ENCODE measurements at places on chromosomes 13 and 19.
A peak's percentile ranks its signal among the peaks of the same experiment; 100 is the strongest.

- no peak for DNase-seq
Measured at GRCh38 chr19:2867025-2867991, at the start of gene ZNF556. TSS of gene ZNF556 (plus strand) at chr19:2867335. CDS start at chr19:2867422, 87 bp downstream.

- no peak for DNase-seq
Measured at GRCh38 chr13:38879278-38879677, 111.4 kb downstream of the STOML3 start.

DNA sequence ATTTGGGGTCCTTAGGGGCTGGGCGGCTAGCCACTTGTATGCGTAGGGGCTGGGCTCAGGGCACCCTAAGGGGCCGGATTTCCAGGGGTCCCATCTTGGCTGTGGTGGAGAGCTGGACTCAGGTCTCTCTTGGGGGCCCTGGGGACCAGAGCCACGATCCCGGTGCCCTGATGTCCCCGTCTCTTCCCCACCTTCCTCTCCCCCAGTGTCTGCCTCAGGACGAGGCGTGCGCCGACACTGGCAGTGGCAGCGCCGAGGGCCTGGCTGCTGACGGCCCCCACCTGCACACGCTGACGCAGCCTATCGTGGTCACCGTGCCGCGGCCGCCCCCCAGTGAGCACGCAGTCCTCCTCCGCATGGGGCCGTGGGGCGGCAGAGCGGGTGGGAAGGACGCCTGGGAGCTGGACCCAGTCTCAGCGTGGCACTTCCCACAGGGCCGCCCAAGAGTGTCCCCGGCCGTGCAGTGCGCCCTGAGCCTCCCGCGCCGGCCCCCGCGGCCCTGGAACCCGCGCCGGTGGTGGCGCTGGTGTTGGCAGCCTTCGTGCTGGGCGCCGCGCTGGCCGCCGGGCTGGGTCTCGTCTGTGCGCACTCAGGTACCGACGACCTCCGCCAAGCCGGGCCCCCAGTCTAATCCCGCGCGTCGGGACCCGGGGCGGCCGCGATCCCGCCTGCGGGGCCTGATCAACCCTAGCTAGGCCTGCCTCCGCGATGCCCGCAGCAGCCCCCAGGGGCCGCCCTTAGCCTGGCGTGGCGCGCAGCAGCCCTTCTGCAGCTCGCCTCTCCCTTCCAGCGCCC is 2.7 kb upstream of the SNAPC2 start:
- peak; percentile 40 for DNase-seq

- DNase-seq = no peak
Measured at GRCh38 chr13:35720290-35720689, 243.8 kb upstream of the MAB21L1 start.

DNA sequence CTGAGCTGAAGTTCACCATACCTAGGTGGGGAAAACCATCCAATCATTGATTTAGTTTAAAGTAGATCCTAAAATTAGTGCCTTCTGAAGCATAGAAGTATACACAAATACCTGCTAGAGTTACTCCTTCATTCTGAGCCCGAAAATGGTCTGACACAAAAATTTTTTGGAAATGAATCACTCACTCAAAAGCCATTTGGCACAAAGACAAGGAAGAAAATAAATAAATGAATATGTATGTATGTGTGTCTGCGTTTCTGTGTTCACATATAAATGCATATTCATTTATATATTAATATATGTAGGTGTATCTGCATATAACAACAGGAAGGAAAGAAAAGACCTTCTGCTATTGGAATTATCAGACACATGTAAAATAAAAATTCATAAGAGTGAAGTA is 614.4 kb upstream of the PCDH9 start:
- no peak for DNase-seq

GRCh38 chr13:52707375-52707774 is 32.2 kb downstream of the CNMD start:
- DNase-seq = no peak

GRCh38 chr19:33280351-33280921 is 21.9 kb downstream of the CEBPA start:
- peak; percentile 91 for DNase-seq

- no peak for DNase-seq
Measured at GRCh38 chr13:40207001-40207478, 459.4 kb downstream of the FOXO1 start.

DNA sequence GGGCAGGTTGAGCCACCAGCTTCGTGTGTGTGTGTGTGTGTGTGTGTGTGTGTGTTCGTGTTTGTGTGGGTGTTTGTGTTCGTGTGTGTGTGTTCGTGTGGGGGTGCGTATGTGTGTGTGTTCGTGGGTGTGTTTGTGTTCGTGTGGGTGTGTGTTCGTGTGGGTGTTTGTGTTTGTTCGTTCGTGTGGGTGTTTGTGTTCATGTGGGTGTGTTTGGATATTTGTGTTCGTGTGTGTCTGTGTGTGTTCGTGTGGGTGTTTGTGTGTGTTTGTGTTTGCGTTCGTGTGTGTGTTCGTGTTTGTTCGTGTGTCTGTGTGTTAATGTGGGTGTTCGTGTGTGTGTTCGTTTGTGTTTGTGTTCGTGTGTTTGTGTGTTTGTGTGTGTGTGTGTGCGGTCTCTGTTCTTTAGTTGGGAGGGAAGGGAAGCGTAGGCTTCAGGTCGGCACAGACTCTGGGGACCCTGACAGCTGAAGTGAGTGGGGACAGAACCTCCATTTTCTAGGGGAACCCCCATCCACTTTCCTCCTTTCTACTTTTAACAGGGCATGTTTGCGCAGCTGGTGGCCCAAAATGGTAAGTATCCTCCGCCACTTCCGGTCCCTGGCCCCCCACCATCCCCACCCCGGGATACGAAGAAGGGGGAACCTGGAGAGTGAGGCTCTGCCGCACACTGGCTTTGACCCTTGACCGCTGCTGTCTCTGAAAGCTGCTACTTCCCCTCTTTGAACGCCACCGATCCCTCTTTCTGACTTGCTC is 1.6 kb downstream of the TNFSF9 start:
- DNase-seq = no peak

DNA sequence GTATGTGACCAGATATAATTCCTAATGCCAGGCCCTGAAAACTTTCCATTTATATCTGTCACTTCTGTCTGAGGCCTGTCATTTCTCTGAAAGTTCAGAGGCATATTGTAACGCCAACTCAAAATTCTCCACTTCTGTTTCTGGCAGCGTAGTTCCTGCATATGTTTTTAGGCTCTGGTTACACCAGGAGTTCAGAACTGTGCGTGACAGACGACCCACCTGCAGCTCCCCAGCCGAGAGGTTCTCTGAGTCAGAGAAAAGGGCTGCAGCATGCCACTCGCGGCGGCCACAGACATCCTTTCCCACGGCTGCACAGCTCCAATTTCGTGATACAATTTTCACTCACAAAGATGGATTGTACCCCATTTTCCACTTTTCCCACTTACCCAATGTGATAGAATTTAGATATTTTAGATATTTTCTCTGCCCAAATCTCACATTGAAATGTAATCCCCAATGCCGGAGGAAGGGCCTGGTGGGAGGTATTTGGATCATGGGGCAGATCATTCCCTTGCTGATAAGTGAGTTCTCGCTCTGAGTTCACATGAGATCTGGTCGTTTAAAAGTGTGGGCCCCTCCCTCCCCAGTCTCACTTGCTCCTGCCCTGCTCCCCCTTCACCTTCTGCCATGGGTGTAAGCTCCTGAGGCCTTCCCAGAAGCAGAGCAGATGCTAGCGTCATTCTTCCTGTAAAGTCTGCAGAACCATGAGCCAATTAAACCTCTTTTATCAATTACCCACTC is 308.1 kb downstream of the LIG4 start:
- no peak for DNase-seq

DNA sequence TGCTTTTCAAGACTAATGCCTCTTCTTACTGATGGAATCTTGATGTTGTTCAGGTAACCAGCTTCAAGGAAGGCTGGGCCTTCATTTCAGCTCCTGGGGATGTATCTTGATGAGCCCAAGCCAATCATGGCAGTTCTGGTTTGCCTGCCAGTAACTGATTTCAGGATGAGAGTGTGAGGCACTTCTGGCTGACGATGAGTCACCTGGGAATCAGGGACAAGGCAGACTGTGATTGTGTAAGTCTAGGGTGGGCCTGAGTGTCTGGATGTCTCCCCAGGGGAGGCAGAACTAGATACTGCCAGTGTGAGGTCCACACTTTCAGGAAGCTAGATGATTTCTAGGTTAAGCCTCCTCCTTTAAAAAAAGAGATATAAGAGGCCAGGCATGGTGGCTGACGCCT is 77.3 kb upstream of the KL start:
- no peak for DNase-seq

- no peak for DNase-seq
Measured at GRCh38 chr13:71374471-71375049, 492.4 kb downstream of the DACH1 start.

GRCh38 chr19:8333767-8334457 is 9.2 kb downstream of the KANK3 start:
- no peak for DNase-seq

- DNase-seq = no peak
Measured at GRCh38 chr13:26624572-26624971, 67.1 kb downstream of the WASF3 start.

DNA sequence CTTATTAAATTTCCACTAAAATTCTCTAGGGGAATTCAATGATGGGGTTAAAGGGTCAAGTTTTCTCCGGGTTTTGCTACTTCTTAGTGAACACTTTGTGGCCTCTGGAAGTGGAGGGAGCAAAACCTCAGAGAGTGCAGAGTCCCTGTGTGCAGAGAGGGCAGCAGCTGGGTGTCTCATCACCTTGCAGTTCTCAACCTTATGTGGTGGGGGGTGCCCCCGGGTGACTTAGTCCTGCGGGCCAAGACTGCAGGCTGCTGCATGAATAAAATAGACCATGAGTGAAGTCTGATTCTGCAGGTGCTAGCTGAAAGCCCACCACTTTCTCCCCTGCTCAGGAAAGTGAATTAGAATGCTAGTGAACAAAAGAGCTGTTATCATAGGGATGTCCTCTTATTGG is 191.6 kb downstream of the DLEU7 start:
- DNase-seq = no peak

- no peak for DNase-seq
Measured at GRCh38 chr19:1987197-1988187, 28.0 kb downstream of the BTBD2 start.

DNA sequence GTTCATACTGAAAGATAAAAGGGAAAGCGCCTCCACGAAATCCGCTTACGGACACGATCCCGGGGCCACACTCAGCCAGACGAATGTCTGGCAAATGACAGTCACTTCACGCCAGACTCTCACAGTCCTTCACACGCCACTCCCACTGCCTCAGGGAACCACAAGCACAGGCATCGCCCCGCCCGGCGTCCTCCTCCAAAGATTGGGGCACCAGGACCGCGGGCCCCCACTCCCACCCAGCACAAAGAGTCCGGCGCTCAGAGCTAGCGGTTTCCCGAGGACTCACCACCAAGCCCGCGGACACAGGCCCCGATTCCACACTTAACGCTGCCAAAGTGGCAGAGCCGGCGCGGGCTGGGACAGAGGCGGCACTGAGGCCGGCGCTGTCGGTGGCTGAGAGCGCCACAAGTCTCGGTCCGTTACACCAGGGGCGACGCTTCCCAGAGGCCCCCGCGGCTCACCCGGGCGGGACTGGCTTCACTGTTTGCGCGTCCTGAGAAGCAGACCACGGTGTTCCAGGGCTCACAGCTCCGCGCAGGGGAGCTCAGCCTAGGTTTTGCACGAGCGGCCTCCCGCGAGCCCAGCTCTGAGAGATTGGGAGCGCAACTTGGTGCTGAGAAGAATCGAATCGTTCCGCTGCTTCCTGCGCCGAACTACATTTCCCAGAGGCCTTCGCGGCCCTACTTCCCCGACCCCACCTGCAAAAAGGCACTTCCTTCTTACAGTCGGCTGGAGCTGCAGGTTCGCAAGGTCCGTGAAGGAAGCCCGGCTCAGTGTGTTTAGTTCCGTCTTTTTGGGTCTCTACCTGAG is at the start of gene ZNF569:
ZNF569 (minus strand) TSS at position 647 of the 810 bp plus-strand sequence. CDS start 22,523 bp downstream, outside the sequence.
- peak; percentile 82 for DNase-seq

DNA sequence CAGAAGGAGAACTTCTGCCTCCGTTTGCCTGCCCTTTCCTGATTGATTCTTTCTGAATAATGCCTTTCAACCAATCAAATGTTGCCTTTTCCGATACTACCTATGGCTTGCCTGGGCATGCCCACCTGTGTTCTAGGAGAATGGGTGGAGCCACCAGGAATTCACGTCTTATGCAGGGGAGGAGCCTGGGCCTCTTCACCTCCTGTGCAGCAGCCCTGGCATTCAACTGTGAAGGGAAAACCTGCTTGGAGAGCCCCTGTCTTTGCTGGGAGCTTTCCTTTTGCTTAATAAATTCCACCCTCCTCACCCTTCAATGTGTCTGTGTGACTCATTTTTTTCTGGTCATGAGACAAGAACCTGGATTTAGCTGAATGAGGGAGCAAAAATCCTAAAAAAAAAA is 730.7 kb downstream of the UQCRFS1 start:
- DNase-seq = no peak

DNA sequence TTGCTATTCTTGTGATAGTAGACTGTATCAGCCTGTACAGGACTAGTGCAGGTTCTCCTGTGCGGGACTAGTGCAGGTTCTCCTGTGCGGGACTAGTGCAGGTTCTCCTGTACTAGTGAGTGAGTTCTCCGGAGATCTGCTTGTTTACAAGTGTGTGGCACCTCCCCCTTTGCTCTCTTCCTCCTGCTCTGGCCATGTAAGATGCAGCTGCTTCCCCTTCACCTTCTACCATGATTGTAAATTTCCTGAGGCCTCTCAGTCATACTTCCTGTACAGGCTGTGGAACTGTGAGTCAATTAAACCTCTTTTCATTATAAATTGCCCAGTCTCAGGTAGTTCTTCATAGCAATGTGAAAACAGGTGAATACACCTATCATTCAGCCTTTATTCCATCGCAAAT is 289.6 kb downstream of the TEX29 start:
- no peak for DNase-seq

GRCh38 chr13:113157929-113158747 is at the start of gene PROZ:
TSS of gene PROZ (plus strand) at chr13:113158648. CDS start at chr13:113158661, 13 bp downstream.
- no peak for DNase-seq

DNA sequence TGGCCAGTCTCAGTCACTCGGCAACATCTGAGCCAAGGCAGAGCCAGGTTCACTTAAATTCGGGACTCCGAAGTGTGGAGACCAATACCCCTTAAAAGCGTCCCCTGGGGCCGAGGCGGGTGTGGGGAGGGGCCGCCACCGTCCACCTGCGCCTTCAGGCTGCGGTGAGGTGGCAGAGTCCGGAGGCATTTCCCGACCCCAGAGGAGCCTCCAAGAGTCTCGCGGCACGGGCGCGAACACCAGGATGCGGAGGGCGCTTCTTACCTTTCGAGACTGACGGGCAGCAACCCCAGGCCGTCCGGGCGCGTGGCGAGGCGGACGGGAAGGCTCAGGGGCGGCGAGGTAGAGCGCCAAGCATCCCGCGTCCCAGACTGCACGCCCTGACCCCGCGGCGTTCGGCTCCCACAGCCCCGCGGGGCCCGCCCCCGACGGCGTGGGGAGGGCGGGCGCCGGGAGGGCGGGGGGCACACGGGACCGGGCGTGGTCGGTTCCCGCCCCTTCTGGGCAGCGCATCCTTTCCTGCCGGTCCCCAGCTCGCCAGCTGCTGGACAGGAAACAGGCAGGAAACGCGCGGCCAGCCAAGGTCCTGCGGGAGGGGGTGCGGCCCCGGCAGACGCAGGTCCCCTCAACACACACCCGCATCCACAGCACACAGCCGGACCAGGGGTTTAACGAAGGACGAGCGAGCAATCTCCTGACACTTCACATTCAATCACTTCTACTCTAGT is at the start of gene THSD1:
THSD1 (minus strand) TSS at position 406 of the 728 bp plus-strand sequence. CDS start 3,572 bp downstream, outside the sequence.
- DNase-seq = no peak

Measured in T-helper 2 cell (primary cell).